Dorsolateral prefrontal cortex (tissue), 122 donors: ENCODE measurements at places on chromosomes 12 and 14. TPM values are rescaled to one million over a fixed set of nuclear protein-coding genes. Genes with fewer than 3 reads are reported as not detected.

DNA sequence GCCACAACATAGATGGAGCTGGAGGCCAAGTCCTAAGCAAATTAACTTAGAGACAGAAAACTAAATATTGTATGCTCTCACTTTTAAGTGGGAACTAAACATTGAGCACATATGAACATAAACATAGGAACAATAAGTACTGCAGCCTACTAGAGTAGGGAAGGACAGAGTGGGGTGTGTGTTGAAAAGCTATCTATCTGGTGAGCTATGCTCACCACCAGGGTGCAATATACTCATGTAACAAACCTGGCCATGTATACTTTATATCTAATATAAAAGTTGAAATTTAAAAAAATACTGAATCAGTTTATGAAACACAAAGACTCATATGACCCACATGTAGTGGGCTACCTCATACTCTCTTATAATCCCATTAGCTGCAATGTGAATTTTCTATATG, 1305.0 kb downstream of the LRFN5 start:
- no peak for DNase-seq

- no peak for DNase-seq
Observed at GRCh38 chr12:26697217-26697616, 135.8 kb downstream of the ITPR2 start.

- no peak for DNase-seq
Observed at GRCh38 chr12:52924764-52925716, 20.2 kb upstream of the KRT8 start.

FOXG1 gene
- 70.8 TPM for total RNA-seq

DNA sequence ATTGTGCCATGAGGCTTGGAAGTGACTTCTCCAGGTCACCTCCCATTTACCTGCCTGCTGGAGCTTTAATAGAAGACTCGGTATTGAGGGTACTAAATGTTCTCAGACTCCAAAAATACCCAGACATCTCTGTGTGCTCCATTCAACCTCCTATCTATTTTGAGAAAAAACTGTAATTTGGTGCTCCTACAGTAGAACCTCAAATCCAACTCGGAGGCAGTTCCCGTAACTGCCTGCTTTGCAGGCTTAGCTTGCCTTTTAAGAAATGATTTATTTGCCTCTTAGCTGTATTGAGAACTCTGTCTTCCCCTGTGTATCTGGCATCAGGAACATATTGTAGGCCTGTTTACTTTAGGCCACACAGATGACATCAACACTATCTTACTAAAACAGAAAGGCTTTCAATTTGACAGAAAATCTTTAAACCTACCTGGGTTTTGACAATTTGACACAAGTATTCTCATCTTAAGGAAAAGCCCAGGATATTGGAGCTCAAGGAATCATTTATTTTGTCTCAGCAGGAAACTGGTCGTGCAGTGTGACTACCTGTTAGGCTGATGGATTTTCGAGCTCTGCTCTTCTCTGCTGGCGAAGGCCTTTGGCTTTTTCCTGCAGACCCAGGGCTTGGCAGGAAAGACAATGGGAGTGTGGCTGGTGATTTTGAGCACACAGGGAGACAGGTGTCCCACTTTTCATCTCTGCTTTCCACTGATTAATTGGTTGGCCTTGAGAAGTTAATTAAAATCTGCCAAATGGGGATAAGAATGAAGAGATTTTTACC, 314.8 kb downstream of the SNAPC1 start:
- peak; percentile 41 for DNase-seq

RGS6 gene
- 35.5 TPM for total RNA-seq

GRCh38 chr12:90499795-90500194, 455.2 kb downstream of the CCER1 start:
- no peak for DNase-seq

DNA sequence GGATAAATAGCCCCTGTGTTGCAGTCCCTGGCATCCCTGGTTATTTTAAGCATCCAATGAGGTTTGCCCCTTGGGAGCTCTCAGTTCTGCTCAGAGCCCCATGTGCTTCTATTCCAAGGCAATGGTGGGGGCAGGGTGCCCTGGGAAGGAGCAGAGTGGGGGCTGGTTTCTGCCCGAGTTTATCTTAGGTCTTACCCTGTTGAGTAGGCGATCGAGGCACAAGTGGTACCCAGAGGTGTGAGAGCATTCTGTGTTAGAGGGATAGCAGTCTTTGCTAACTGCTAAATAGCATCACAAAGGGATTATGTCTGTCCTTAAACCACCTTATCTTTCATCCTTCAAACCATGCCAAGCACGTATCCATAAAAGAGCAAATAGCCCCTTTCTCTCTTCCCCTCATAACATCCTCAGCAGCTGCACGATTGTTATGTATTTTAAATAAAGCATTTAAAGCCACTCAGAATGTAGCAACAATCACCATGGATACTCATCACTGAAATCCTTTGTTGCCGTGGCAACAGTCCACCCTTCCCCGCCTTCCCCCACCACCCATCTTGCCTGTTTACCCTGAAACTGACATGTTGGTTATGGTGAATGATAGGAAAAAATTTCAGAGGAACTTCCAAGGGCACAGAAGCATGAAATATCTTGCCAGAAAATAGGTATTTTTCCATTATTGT, 139.3 kb downstream of the PTPN11 start:
- peak; percentile 46 for DNase-seq

RD3L gene
- not detected for total RNA-seq

DNA sequence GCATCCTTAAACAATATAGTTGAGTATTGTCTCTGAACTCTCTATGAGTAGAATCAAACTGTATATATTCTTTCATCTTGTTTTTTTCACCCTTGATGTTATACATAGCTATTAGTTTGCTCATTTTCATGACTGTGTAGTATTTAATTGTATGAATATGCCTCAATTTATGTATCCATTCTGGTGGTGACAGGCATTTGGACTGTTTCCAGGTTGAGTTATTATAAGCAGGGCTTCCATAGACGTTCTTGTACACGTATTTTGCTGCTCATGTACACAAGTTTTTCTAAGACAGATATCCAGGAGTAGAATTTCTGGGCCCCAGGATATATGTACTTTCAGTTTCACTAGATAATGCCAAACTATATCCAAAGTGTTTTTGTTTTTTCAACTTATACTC, 211.4 kb downstream of the NTF3 start:
- DNase-seq = no peak

DNA sequence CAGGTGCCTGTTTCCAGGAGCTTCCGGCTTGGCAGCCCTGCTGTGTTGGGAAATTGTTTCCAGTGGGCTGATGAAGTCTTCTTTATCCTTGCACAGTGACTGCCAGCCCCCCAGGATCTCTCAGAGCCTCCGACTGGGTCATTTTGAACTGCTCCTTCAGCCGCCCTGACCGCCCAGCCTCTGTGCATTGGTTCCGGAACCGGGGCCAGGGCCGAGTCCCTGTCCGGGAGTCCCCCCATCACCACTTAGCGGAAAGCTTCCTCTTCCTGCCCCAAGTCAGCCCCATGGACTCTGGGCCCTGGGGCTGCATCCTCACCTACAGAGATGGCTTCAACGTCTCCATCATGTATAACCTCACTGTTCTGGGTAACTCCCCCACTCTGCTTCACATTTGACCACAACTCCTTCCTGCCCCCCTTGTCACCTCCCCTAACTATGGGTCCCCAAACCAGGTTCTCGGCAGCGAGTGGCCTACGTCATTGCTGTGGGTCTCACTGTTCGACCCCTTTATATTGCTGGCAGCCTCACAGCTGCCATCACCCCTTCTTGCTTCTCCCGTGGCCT, 2.3 kb downstream of the LAG3 start:
- DNase-seq = no peak

DNA sequence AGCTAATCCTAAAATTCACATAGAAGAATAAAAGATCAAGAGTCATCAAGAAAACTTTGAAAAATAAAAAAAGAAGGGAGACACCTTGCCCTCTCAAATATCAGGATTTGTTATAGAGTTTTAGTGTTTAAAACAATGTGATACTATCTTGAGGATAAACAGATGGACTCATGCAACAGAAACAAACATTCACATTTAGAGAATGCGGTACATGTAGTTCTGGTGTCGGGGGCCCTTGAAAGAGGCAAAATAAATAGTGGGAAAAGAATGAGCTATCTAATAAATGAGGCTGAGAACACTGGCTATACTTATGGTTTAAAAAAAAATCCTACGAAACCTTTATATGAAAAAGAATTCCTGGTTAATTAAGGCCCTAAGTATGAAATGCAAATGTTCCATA, 127.7 kb downstream of the LLPH start:
- no peak for DNase-seq

PDZRN4 gene
- 10.9 TPM for total RNA-seq

BDKRB2 gene
- total RNA-seq = 0.46 TPM

DNA sequence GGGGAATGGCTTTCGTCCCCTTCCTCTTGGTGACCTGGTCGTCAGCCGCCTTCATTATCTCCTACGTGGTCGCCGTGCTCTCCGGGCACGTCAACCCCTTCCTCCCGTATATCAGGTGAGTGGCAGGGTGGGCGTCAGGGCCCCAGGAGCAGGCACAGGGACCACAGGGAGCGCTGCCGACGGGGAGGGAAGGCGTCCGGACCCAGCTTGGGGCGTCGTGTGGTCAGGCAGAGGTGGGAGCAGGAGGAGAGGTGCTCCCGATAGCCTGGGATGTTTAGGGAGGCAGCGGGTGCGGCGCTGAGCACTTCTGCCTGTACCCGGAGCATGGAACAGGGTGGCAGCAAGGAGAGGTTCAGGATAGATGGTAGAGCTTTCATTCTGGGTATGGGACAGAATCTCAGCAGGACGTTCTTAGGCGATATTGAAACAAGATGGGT, 444 bp downstream of the DRAM1 start:
- no peak for DNase-seq

GRCh38 chr12:75782069-75782581, 249.5 kb downstream of the PHLDA1 start:
- DNase-seq = no peak

TAS2R46 gene
- total RNA-seq = 3.3 TPM

CELA1 gene
- not detected for total RNA-seq

GRCh38 chr12:109858764-109859163, 21.6 kb downstream of the GLTP start:
- DNase-seq = no peak

DNA sequence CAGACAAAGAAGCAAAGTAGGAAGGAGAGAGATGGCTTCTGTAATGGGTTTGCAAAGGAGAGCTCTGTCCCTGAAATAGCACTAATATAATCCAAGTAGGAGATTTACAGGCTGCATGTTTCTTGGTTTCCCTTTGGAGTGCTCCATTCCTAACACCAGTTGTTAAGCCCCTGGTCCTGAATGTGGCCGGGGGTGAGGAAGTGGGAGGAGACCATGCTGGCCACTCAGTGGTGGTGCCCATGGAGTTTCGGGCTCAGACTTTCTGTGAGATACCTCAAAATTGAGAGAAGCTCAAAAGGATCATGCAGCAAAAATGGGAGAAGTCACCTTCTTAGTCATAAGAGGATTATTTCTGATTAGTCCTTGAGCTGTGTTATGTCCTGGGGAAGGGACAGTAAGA, 88.5 kb downstream of the DAD1 start:
- no peak for DNase-seq

- no peak for DNase-seq
Observed at GRCh38 chr12:105736498-105736897, 402.3 kb downstream of the NUAK1 start.

GRCh38 chr12:46472893-46473633, 100.5 kb upstream of the SLC38A2 start:
- no peak for DNase-seq

- no peak for DNase-seq
Observed at GRCh38 chr14:91177073-91178034, 63.5 kb downstream of the DGLUCY start.

GRCh38 chr14:55107766-55108554, 21.1 kb upstream of the LGALS3 start:
- DNase-seq = peak; percentile 78

SDSL gene
- 7.0 TPM for total RNA-seq

LUM gene
- 0.78 TPM for total RNA-seq

USP44 gene
- 2.0 TPM for total RNA-seq

ADAMTS20 gene
- total RNA-seq = not detected

GRCh38 chr12:75986001-75986746, 45.4 kb downstream of the PHLDA1 start:
- no peak for DNase-seq

NRL gene
- total RNA-seq = 4.4 TPM

DNA sequence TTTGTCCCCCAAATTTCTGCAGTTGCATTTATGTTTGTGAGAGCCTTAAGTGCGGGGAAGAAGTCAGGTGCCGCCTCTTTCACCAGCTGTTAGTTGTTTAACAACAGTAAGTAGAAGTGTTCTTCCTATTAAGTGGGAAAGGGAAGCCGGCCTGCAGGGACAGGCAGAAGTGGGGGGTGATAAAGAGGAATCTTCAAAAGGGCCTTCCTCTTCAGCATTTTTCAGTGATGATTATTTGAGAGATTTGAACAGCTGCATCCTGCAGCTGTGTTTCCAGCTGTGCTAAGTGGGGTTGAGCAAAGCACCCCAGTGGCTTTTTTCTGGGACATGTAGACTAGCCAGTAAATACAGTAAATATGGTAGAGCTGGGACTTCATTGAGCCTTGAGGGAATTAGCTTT, 32.1 kb upstream of the SLC38A1 start:
- DNase-seq = no peak

DNA sequence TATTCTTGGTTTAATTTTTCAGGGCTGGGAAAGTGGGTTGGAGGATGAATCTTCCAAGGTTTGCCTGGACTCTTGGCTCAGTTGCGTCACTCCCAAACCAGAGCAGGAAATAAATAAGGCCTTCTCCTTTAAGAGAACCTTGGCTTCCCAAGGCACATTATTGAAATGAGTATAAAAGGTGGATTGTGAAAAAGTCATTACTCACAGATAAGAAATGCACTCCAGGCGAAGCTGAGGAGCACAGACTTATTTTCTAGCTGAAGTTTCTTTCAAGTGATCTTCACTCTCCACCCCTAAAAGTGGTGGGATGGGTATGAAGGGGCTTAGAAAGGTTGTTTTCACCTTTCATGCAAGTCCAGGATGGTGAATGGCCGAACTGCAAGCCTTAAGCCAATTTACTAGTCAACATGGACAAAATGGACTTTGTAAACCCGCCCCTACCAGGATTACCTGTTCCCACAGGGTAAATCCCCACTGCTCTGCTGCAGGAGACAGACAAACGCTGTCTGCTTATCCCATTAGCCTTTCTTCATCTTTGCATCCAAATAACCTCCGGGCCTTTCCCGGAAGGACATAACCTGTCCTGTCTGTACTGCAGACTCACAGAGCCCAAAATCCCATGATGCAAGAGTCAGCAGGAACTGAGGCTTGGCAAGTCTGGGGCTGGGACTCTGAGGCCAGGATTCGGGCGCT, 207.6 kb downstream of the BCL11B start:
- no peak for DNase-seq

GZMH gene
- total RNA-seq = not detected
